ENCODE measurements at places on chromosomes 7 and 10.

- DNase-seq: no peak
Observed at GRCh38 chr10:45001381-45002148, 842 bp downstream of the ZNF22 start.

GRCh38 chr7:77235276-77235675 is 35.7 kb upstream of the FGL2 start:
- no peak for DNase-seq

DNA sequence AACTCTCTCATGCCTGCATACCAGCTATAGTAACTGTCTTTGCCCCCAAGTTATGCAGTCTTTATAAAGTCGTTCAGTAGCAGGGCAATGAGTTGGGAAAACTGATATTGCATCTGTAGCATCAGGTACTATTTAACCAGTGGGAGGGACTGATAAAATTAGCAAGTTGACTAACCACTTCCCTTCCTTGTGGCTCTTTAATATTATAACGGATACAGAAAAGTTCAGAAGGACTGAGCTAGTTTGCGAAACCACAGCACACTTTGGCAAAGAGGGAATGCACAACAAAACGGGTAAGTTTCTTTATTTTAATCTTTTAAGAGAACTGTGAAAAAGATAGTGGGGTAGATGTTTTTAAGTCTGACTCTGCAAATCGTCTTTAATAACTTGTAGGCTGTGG is 205.3 kb upstream of the HDAC9 start:
- no peak for DNase-seq

- DNase-seq: no peak
Observed at GRCh38 chr7:108441392-108441955, 14.8 kb downstream of the NRCAM start.

- DNase-seq: no peak
Observed at GRCh38 chr7:135409845-135410542, 99.9 kb downstream of the CNOT4 start.

DNA sequence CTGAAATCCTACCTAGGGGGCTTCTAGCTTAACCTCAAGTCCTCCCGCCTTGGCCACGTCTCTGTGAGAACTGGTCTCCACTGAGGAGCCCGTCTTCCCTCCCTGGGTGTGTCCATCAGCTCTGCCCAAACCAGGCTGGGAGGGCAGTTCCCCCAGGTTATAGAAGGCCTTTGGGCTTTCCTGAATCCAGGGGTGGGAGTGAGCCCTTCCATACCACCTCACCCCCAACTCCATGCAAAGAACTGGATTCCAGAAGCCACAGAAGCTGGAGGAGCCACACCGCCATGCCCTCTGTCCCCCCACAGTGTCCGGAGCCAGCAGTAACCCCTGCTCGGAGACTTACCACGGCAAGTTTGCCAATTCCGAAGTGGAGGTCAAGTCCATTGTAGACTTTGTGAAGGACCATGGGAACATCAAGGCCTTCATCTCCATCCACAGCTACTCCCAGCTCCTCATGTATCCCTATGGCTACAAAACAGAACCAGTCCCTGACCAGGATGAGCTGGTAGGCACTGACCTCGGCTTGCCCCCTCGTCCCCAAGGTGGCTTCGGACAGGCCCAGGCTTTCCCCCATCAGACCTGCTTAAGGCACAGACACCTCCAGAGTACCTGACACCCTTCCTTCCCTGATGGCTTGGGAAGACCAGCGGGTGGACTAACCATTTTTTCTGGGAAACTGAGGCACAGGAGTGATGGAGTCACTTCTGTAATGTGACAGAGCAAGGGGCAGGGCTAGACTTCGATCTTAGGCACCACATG is 4.7 kb downstream of the CPA1 start:
- no peak for DNase-seq

- peak; percentile 32 for DNase-seq
Observed at GRCh38 chr7:110442381-110442837, 648.5 kb upstream of the LRRN3 start.

GRCh38 chr7:2063563-2064260 is 169.0 kb downstream of the MAD1L1 start:
- peak; percentile 12 for DNase-seq

DNA sequence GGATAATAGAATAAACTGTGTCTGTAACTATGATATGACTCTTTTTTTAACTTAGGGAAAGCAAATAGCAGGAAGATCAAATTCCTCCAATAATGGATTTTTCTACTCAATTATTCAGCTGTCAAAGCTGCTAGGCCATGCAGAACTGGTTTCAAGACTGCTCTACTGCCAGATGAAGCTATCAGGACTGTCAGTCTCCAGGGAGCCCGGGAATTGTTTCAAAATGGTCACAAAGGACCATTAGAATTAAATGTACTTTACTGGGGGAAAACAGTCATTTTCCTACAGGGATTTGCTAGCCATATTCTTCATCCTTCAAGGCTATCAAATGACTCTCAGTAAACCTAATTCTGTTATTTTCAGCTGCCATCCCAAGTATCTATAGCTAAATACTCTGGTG is 276.3 kb downstream of the LHFPL3 start:
- DNase-seq: no peak

DNA sequence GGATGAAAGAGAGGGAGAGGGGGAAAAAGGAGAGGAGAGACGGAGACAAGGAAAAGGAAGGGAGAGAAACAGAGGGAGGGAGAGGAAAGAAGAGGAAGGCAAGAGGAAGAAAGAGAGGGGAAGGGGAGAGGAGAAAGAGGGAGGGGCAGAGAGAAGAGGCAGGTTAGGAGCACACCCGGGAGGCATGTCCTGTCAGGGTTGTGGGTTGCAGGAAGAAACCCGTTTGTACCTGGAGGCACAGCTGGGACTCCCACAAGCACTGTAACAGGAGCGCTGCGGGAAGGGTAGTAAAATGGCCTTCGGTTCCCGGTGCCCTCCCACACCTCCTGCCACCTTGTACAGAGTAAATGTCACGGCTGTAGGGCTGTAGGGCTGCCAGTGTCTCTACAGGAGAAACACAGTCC is 24.7 kb downstream of the FGFR2 start:
- no peak for DNase-seq

DNA sequence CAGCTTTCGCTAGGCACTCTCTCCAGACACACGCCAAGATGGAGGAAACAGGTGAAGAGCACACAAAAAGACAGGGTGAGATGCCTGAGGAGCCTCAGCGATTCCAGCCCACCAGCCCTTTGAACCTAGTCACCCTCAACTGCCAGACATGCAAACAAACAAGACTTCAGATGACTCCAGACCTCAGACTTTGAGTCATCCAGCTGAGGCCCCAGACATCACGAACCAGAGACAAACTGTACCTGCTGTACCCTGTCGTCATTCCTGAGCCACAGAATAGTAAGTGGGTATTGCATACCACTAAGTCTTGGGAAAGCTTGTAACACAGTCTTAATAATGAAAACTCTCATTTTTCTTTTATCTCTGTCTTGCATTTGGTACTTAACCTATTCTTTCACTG is 126.6 kb upstream of the LSM8 start:
- no peak for DNase-seq

DNA sequence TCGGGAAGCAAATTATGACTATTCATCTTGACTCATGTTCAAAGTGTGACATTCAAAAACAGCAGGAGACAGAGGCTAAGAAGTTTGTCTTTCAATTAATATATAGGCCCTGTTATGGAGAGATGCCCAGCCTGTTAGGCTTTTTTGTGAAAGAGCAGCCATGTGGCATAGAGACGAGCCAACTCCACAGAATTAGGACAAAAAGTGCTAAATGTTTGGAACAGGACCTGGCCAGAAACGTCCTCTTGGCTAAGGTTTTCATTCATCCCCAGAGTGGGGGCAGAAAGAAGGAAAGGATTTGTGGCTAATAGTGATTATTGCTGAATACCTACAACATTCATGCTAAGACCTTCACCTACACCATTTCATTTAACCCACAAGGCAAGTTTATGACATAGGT is 324.7 kb upstream of the NPVF start:
- DNase-seq: no peak

GRCh38 chr7:152624228-152624627 is 51.7 kb downstream of the XRCC2 start:
- DNase-seq: no peak

DNA sequence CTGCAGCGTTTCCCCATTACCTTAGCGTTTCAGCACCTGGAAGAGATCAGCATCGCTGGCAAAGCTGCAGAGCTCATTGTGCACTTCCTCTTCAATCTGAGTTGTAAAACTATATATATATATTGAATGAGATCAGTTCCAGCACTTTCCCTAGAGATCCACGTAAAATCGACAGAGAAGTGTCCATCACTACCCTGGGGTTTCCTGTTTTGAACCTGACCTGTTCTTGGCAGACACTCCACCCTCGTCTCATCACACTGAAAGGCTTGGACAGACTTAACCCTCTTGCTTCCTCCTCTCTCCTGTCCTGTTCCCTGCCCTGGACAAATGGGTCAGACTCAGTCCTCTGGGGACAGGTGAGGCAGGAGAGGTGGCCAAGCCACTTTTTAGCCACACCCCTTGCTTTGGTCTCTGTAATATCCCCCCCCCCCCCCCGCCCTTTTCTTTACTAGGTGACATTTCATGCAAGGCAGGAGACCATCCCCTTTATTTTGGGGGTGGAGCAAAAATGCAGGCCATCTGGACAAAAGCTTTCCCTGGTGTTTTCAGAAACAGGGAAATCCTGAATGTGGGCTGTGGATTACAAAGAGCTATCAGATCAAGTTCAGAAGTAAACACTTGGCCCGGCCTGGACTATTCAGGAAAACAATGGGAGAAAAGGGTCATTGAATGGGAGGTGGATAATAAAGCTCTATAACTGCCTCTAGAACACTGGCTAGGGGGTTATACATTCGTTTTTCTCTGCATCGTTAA is 83.7 kb upstream of the KDM7A start:
- no peak for DNase-seq

- no peak for DNase-seq
Observed at GRCh38 chr10:129446183-129446581, 20.9 kb upstream of the MGMT start.

- no peak for DNase-seq
Observed at GRCh38 chr10:63718006-63718405, 196.8 kb downstream of the REEP3 start.

DNA sequence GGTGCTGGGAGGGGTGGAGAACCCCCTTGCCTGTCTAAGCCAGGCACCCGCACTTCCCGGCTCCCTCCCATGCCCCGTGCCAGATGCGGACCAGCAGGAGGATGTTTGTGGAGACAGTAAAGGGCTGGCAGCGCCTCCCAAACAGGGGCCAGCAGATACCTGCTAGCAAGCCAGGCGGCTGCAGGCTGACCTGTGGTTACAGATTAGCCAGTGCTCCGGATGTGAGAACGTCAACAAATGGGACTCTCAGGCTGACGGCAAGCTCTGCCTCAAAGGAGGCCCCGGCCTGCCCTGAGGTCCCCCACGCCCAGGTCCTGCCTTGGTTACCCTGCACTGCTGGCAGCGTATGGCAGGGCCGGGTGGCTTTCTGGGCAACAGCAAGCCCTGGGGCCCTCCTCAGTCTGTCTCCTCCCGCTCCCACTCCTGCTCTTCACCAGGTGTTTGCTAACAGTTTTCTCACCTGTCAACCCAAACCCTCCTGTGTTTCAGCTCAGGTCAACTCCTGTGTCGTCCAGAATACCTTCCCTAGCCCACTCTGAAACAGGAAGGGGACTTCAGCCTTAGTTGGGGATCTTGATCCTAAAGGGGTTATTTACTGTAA is 85.4 kb downstream of the NEURL1 start:
- DNase-seq: no peak

GRCh38 chr7:81503336-81503735 is 266.5 kb downstream of the HGF start:
- no peak for DNase-seq

GRCh38 chr7:134699021-134699818 is 52.6 kb downstream of the BPGM start:
- no peak for DNase-seq

GRCh38 chr10:11304906-11305585 is 287.4 kb downstream of the CELF2 start:
- no peak for DNase-seq

DNA sequence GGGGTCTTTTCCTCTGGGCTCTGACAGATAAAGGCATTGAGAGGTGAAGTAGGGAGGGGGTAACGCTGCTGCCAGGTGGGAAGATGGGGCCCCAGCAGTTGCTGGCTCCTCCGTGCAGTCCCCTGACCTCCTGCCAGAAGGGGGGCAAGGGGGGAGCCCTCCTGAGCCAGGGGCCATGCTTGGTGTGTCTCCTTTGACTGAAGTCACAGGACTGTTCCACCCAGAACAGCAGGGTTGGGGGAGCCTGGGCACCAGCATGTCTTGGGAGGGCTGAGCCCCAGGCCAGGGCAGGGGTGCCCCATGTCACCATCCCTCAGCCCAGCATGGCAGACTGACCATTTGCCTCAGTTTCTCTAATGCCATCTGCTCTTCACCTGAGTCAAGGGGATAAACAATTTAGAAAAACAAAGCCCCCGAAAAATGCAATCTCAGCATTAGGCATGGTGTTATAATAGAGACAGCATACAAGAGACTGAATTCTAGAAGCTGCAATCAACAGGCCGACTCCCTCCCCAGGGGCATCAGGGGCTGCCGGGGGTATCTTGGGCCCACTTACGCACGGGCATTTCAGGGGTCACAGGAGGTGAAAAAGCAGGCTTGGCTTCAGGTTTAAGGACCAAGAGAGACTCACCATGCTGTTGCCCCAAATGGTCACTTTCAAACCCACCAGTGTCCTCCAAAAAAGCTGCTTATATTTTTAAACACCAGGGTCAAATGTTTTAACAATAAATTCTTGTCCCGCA is 108.6 kb upstream of the GPR26 start:
- DNase-seq: no peak

DNA sequence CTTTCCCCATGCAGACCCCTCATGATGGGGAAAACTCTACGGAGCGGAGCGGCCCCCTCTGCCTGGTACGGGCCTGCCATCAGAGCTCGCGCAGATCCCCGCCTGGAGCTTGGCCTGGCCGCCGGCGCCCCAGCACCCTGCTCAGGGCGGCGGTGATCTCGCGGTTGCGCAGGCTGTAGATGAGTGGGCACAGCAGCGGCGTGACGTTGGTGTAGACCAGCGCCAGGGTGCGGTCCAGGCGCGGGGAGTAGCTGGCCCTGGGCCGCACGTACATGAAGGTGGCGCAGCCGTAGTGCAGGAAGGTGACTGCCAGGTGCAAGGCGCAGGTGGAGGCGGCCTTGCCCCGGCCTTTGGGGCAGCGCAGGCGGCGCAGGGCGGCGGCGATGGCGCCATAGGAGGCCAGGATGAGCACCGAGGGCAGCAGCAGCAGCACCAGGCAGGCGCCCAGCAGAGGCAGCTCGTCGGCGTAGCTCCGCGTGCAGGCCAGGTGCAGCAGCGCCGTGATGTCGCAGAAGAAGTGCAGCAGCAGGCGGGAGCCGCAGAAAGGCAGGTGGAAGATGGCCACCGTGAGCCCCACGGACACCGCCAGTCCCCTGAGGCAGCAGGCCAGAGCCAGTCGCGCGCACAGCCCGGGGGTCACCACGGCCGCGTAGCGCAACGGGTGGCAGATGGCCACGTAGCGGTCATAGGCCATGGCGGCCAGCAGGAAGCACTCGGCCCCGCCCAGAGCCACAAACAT is 33.4 kb downstream of the TAS2R41 start:
- DNase-seq: no peak

DNA sequence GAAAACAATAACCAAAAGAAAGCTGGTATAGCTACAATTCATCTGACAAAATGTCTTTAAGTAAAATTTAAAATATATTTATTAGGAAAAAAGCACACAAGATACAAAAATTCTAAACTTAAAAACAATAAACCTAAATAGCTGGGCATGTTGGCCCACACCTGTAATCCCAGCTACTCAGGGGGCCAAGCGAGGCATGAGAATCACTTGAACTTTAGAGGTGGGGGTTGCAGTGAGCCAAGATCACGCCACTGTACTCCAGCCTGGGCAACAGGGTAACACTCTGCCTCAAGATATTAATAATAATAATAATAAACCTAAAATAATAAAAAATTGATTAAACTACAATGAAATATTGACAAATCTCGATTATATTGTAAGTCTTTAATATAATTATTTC is 77.8 kb upstream of the PDK4 start:
- DNase-seq: no peak
